Stimulated activated CD4-positive, alpha-beta T cell treated with anti-CD3 and anti-CD28 coated beads, Interleukin-1b, Interleukin-23, amount 100 ng/mL, for 48 hours (primary cell): ENCODE measurements at places on chromosomes 12 and 14.

DNA sequence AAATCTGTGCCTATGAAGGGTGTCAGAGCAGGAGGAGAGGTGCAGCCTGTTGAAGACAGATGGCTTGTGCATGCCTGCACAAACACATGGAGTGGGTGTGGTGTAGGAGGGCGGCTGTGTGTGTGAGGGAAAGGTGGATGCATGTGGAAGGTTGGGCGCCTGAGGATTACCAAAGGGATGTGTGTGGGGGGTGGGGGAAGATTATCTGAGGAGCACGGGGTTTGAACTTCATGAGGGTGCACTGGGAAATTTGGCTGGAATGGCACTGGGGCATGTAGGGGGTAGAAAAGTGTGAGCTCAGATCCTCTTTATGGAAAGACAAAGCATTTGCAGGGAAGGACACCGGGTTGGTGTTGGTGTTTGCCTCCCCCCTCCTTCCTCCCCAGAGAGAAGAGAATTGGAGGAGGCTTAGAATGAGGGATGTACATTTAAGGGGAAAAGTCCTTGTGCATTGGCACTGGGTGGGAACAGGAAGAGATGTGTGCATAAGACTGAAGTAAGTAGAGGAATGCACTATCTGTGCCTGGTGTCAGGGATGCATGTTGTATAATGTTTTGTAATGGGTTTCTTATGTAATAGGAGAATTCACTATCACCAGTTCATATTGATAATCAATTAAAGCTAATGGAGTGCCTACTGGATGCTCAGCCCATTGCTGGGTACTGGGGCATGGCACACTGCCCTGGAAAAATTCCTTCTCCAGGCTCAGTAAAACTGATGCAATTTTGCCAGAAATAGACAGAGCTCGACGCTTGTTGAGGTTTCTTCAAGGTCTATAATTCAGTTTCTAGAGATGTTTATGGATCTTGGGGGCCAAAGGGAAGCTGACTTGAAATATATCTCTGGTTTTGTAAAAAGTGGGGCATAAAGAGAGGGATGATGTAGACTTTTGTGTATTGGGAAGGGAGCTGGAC lies 3.0 kb downstream of the NTF3 start:
- DNase-seq = no peak

GRCh38 chr14:52352061-52352491 lies 38.0 kb downstream of the PTGER2 start:
- DNase-seq = peak; percentile 19

GRCh38 chr14:32044454-32044853 lies 32.6 kb upstream of the ARHGAP5 start:
- DNase-seq = no peak

DNA sequence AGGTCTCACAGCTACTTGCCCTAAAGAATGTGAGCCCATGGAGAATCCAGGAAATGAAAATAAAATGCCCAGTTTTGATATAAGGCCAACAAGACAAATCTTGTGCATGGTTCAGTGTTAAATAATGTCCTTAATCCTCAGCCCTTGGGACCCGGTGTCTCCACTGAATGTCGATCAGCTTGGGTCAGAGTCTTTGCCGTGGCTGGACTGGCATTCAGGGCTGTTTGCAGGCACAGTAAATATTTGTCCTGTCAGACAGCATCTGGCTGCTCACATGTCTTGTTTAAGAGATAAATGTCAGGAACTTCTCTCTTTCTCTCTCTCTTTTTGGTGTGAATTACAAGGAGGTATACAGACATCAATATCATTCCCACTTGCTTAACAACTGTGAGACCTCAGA lies 452.5 kb downstream of the FUT8 start:
- DNase-seq = no peak

DNA sequence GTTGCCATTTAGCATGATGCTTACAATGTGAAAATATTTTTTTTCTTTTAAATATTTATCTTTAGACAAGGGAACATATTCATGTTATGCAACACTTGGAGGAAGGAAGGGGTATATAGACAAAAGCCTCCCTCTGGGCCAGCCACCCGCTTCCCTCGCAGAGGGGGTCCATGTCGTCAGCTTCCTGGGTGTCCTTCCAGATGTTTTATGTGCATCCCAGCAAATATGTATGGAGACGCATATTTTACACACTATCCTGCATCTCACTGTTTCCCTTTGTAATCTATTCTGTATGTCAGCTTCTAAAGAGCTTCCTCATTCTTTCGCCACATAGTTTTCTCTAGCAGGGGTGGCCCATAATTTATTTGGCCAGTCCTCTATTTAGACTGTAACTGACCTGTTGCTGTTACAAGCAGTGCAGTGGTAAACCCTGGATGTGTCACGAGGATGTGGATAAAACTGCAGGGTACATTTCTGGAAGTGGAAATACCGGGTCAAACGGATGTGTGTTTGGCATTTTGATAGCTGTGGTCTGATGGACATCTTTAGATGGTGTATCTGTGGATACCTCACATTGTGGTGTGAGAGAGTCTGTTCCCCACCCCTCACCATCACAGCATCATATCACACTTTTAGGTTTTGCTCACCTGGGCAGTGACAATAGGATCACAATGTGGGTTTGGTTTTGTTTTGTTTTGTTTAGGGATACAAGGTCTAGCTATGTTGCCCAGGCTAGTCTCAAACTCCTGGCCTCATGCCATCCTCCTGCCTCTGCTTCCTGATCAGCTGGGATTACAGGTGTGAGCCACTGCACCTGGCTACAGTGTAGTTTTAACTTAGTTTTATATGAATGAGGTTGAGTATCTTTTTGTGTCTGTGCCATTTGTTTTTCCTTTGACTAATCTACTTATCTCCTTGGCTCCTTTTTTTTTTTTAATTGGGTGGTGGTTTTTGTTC lies 31.6 kb downstream of the FAM222A start:
- no peak for DNase-seq

- DNase-seq = no peak
These were observed 58.3 kb upstream of the LTA4H start for GRCh38 chr12:96093543-96094196.

- DNase-seq = no peak
These were observed 99.5 kb downstream of the PDZRN4 start for GRCh38 chr12:41287500-41288141.

GRCh38 chr14:54944737-54945391 lies 42.2 kb upstream of the GCH1 start:
- DNase-seq = no peak

DNA sequence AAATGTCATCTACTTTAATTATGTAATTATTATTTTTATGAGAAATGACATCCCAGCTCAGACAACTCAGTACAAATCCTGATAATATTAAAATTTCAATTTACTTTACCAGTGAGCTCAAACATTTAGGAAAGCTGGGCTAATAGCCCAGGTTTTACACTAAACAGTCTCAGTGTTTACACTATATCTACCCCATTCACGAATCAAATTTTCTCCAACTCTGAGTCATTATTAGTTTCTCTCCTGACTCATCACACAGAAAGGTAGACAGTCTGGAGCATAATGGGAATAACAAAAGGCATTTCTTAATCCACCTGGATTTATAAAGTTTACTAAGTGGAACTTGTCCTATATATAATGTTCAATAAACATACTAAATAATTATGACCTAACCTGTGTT lies 5.7 kb downstream of the PAWR start:
- DNase-seq = no peak

DNA sequence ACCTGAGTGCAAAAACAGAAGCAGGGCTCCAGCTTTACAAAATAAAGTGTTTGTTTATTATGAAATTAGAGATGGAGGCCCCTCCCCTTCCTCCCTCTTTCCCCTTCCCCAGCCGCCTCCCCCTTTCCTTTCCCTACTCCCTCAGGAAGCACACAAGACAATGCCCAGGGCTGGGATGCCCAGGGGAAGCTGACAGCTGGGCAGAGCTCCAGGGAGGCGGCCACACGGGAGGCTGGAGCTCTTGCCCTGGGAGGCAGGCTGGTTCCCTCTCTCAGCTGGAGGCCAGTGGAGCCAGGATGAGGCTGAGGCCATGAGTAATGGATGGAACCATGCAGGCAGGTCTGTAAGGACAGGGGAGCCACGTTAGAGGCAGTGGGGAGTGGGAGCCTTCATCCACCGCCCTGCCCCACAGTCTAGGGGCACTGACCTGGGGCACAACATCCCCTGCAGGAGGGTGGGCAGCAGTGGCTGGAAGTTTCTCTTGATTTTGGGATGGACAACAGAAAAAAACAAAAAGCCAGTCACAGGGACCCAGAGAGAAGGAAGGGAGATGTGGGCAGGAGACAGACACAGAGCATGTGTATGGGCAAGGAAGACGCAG lies 5.1 kb downstream of the PSMB11 start:
- DNase-seq = no peak

DNA sequence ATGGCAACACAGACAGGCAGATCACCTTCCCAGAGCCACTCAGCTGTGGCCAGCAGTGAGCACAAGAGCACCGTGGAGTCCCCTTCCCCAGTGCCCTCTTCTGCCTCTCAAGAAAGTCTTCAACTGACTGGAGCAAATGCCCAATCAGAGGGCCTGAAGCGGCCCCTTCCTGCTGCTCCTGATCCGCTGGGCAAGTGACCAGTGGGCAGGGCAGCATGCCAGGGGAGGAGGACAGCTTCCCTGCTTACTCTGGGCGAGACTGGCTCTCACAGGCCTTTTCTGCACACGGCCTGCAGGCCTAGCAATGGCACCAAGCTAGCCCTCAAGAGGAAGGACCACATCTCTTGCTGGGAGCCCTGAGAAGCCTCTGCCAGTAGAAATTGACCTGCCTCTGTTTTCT lies 890 bp downstream of the KRT71 start:
- no peak for DNase-seq

DNA sequence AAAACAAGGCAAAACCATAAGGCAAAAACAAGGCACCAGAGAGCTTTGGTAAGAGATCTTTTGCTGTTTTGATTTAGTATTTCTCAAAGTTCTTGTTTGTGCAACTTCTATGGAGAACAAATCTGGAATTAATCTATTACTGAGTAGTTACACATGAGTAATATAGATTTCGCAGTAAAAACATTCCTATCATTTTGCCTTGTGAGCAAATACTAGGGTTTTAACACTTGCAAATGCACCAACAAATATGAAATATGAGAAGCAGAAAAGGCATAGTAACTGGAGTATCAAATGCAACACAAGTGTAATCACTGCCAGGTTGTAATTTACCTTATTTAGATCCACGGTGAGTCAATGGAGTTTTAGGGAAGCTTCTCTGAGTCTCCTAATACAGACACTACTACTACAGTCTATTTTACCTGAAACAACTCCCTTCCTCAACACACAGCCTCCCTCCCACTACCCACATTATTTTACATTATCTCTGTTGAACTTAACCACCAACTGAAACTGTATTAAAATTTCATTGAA lies 324.1 kb downstream of the FLRT2 start:
- no peak for DNase-seq

- no peak for DNase-seq
These were observed 783.0 kb downstream of the TMEM121 start for GRCh38 chr14:106309423-106309822.

DNA sequence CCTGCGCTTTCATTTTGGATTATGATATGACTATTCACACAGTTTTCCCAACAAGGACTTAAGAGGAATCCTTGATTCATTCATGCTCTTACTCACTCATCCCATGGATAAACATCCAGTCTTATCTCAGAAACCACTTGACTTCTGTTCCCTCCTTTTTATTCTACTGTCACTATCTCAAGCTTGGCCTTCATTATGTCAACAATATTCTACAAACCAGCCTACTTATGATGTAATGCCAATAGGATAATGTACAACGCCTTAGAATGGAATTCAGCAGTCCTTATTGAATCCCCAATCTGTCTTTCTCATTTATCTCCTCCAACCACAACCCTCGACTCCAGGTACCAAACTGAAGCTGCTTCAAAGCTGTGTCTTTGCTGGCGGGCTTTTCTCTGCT lies 448.5 kb downstream of the PDZRN4 start:
- no peak for DNase-seq

- DNase-seq = no peak
These were observed 40.9 kb upstream of the EAPP start for GRCh38 chr14:34580381-34580780.

GRCh38 chr14:92546347-92547053 lies 32.9 kb downstream of the RIN3 start:
- DNase-seq = no peak

- DNase-seq = no peak
These were observed 202.7 kb downstream of the ZFP36L1 start for GRCh38 chr14:68590201-68590522.

- DNase-seq = no peak
These were observed 19.1 kb upstream of the KLRB1 start for GRCh38 chr12:9626821-9627220.

DNA sequence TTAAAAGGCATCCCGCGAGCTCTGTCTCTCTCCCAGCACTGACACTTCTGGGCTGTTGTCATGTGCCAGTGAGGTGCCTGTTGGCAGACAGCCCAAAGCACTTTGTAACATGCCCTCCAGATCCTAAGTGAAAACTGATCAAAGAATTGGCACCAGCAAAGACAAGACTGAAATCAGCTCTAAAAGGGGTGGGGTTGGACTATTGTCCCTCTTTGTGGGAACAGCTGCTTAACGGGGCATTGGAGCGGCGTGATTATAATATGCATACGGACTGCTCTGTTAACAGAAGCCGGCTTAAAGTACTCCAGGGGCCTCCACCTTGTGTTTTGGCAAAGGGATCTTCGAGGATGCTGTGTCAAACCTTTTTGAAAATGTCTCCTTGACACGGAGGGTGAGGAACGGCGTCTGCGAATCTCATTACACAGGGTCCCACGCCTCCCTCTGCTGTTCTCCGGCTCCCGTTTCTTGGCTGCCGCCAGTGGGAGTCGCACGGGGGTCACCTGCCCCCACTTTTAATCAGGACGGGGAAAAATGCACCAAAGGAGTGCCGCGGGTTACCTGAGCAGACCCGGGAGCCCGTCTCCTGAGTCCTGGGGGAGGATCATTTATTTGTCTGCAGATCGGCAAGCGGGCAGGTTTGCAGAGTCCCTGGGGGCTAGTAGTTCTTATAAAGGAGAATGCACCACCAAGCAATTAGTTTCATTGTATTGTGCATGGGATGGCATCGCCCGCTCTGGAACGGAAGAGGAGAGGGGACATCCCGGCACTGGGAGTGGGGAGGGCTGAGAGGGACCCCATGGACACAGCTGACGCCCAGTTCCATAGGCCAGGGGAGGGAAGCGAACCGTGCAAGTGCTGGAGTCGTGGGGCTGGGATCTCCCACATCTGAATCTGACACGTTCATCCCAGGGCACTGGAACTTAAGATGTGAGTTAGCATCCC lies 44.3 kb downstream of the SPRING1 start:
- DNase-seq = no peak

- no peak for DNase-seq
These were observed 321.9 kb downstream of the RAD51B start for GRCh38 chr14:68141281-68142088.

DNA sequence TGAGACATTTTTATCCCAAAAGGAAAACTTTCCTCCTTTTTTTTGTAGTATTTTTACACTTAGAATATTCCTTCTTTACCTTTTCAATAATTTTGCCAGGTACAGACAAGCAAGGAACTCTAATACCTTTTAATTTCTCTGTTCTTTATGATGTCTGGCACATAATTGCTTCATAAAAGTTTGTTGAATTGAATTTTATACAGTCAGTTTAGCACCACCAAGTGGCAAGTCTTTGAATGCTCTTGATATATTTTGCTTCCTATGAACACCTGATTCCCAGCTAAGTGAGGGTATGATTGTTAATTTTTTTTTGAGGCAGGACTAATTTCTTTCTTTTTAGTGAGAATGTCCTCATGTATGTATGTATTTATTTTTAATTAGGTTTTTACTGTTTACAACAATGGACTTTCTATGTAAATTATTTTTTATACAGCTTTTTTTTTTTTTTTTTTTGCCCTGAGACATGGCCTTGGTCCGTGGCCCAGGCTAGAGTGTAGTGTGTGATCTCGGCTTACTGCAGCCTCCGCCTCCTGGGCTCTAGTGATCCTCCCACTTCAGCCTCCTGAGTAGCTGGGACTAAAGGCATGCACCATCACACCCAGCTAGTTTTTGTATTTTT lies 6.9 kb downstream of the TBC1D15 start:
- DNase-seq = no peak
